Stimulated activated memory B cell treated with anti-CD40 and anti-IgM and Interleukin-4, amounts not matched to agents 10 μg/mL and 1 μg/mL and 100 μg/mL, for 72 hours (primary cell): ENCODE measurements at places on chromosomes 12 and 14.

GRCh38 chr14:53011053-53011462 lies 60.2 kb upstream of the FERMT2 start:
- ATAC-seq, result no peak

DNA sequence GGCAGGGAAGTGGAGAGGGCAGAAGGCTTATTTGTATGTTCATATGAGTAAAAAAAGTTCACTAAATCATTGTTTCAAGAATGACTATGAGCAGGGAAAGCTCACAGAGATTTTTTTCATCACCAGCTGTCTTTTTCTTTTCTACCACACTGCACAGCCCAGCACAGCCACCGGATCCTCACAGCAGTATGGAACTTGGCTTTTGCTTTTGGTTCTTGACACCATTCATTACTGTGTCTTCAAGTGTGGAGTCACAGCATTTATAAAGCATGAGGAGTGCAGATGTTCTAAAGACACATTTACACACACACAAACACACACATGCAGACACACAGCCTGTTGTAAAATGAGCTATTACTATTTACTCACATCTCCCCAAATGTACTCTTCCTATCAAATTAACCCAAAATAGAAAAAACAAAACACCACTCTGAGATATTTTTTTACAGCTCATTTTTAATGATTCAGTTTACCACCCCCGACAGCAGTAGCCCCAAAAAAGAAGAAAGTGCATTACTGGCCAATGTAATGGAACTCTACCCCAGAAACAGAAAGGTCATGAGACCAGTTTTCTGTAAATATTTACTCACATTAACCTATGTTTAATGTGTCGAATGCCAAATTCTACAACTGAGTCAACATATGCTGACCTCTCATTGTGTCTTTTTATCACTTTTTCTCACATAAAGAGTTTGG lies 60.5 kb downstream of the BTG1 start:
- no peak for ATAC-seq

GRCh38 chr14:68878908-68879307 lies 86.0 kb upstream of the ZFP36L1 start:
- ATAC-seq, result peak; percentile 43

DNA sequence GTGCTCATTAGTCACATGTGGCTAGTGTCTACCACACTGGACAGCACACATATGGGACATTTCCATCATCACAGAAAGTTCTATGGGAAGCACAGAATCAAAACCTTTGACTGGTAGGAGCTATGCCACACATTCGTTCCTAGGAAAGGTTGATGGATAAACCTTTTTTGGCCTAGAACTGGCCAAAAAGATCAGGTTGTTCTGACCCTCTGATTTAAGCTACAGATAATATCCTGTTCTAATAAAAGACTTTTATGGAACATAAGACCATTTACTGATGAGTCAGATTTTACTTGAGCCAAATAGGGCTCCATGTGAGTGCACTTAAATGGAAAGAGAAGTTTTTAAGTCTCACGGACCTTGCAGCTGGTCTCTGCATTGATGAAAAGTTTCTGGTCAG lies 143.2 kb downstream of the SLC15A4 start:
- no peak for ATAC-seq
